ENCODE measurements at places on chromosomes 6 and 20.

- no peak for DNase-seq
Measured at GRCh38 chr6:142938510-142938909, 6.5 kb downstream of the HIVEP2 start.

DNA sequence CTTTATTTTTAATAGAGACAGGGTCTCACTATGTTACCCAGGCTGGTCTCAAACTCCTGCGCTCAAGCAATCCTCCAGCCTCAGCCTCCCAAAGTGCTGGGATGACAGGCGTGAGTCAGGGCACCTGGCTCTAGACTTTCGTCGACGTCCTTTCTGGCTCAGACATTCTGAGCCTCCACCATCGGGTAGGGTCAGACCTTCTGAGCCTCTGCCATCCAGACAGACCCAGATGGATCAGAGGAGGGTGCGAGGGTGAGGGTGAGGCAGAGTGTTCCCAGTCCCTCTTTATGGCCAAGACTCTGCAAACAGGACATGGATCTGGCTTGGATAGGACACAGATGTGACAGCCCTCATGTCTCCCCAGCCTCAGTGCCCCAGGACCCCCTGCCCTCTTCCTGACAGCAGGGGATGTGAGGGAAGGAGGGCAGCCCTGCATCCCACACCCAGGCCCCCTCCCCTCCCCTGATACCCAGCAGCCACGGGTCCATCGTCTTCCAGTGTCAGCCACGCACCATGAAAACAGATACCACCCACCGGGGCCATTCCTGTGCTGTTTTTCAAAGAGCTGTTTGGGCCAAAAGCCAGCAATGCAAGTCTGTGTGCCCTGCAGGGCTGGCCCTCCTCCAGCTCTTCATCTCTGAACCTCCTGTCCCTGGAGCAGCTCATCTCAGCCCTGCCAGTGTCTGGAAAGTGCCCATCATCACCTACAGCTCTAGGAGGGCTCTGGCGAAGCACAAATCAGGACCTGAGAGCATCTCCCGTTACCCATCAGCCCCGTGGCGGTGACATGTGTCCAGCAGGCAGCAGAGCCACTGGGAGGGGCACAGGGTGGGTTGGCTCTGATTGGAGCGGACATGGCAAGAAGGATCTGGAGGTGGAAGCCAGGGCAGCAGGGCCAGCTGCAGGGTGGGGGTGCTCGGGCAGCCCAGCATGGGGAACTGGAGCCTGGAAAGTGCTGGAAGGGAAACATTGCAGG is 208.4 kb downstream of the PREX1 start:
- no peak for DNase-seq

DNA sequence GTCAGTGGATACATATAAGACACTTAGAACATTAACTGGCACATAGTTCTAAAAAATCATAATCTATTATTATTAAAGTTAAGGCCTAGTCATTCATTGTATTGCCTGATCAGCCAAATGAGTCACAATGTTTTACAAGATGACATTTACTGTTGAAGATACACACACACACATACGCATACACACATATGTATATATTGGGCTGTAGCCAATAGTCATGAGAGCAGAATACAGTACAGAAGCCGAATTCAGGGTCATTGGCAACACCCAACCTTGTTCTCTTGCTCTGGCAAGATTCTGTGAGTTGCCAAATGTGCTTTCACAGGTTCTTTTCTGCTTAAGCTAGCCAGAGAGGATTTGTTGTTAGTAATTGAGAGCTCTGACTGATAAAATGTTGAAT is 922.8 kb upstream of the MAP3K7 start:
- no peak for DNase-seq

- DNase-seq = no peak
Measured at GRCh38 chr6:139349464-139350020, 24.9 kb downstream of the CITED2 start.

DNA sequence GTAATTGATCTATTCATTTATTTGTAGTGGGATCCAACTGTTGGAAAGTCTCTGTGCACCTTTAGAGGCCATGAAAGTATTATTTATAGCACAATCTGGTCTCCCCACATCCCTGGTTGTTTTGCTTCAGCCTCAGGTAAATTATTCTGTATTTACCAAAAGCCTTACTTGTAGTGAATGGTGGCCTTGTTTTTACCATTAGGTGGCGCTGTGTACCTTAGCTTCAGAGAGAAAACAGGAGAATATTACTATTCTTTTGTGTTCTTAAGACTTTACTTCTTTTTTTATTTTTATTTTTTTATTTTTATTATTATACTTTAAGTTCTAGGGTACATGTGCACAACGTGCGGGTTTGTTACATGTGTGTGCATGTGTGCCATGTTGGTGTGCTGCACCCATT is 23.7 kb downstream of the PEX7 start:
- no peak for DNase-seq

DNA sequence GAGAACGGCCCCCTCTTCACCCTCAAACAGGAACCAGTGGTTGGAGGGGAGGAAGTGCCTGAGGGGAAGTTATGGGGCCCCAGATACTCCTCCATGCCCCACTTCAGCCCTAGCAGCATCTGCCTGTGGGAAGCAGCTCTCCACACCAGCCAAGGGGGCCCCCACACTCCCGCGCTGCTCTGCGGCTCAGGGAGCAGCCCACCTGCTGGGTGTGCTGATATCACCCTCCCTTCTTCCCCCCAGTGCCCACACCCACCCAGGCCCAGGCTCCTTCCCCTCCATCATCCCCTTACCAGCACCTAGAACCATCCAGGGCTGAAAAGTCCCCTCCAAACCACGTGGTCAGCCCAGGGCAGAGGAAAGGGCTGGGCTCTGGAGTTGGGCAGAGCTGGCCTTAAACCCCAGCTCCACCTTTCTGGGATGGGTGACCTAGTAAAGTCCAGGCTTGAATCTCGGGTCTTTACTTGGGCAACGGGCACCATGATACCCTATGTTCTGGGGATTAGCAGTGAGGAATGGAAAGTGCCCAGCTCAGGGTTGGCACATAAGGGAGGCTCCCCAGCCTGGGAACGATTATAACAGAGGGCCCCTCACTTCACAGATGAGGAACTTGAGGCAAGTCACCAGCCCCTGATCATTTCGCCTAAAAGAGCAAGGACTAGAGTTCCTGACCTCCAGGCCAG is 663 bp downstream of the LST1 start:
- DNase-seq = peak; percentile 26

DNA sequence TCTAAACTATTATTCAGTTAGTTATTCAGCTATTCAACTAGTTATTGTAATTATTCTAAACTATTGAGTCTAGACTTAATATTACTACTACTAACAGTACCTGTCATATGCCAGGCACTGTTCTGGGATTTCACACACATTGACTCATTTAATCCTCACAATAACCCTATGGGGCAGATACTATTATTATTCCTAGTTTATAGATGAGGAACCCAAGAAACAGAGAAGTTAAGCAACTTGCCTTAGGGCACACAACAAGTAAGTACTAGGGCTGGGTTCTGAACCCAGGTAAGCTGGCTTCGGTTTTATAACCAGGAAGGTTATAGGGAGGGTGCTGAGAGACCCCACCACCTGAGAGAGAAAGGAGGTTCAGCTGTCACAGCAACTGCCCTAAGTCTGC is 7.8 kb downstream of the TEAD3 start:
- DNase-seq = no peak

DNA sequence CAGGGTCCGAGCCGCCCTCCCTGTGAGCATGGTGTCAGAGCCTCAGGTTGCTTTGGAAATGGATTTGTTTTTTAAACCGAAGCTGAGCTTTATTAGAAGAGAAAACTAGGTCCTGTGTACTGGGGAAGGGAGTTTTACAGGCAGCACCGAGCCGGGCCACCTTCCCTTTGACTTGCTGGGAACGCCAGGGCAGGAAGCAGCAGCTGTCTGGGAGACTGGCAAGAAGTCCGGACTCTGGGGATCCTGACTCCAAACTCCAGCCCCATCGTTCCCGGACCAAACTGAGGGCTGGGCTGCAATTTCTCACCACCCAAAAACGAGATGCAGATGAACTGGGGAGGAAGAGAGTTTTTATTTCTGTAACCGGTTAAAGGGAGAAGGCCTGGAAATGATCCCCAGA is 214.9 kb upstream of the KCNG1 start:
- DNase-seq = no peak

GRCh38 chr6:48315051-48315719 is 204.2 kb upstream of the PTCHD4 start:
- DNase-seq = no peak

DNA sequence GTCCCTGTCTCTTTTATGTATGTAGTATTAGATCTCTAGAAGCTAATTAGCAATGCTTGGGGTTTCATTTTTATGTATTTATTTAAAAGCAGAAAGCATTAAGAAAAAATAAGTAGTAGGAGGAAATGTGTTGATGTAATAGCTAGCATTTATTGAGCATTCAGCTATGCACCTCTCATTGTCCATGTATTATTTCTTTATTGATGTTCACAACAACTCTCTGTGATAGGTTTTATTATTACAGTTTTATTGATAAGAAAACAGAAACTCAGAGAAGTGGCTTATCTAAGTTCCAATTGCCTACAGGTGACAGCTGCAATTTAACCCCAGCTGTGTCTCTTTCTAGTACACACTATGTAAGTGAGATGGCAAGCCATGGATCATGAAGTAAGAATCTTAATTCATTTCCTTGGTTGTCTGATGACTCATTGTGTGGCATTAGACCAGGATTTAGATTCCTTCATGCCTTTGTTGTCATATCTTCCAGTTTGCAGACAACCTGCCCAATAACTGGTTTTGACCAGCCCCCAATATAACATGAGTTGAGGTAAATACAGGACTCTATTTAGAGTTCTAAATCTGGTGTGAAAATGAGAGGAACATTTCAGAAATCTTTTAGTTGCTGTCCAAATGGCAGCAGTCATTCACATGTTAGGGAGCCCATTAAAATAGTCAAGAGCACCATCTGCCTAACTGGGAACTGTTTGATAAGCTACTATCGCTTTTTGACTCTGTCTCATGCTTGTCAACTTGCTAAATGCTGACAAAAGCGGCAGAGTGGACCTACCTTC is 170.8 kb upstream of the PHACTR1 start:
- DNase-seq = no peak

- DNase-seq = no peak
Measured at GRCh38 chr6:168837254-168838036, 396.5 kb downstream of the SMOC2 start.
